ENCODE measurements at places on chromosomes 4 and X.

DNA sequence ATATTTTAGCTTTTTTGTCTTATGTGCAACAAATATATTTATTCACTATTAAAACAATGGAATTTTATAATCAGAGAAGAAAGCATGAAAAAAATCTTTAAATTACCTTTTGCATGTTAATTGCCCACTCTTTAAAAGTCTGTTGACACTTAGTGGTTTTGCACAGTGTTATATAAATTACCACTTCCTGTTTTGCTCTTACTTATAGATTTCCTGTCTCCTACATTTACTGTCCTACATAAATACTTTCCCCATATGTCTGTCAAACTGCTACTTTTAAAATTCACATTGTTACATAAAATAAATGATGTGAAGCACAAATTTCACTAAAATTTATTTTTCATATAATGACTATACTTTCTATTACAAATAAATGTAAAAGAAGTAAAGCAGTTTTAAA is 161.1 kb upstream of the NDST4 start:
- DNase-seq: no peak

DNA sequence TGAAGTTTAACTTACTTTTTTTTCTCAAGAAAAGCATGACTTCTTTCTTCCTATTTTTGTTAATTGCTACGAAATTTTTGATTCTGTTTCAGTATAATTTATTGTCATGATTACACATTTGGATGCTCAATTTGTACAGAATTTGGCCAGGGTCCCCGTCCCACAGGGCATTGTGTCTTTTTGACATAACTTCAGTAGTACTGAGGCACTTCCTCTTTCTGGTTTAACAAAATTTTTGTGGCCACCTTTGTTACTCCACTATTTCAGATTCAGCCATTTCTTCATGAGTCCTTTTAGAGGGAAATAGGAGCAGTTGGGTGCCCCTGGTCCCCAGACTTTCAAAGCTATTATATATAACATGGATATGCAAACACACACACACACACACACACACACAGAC is 1248.7 kb downstream of the PCDH7 start:
- DNase-seq: no peak

GRCh38 chr4:7897811-7898210 is 41.9 kb downstream of the AFAP1 start:
- no peak for DNase-seq

DNA sequence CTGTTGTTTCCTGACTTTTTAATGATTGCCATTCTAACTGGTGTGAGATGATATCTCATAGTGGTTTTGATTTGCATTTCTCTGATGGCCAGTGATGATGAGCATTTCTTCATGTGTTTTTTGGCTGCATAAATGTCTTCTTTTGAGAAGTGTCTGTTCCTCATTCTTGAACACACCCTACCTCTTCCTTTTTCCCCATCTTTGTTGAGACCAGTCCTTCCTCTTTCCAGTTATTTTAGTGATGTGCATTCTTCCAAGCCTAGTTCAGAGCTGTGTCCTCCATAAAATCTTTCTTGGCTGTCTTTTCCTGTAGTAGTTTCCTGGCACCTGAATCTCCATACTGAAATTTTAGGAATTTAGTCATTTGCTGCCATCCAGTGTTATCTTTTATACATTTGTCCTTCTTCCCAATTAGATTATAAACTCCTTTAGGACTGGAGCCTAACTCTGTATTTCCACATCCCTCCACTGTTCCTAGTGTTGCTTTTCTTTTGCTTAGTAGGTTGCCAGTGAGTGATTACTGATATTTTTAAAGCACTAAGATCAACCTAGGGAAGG is 11.4 kb downstream of the FHIP1A start:
- DNase-seq: no peak

- DNase-seq: no peak
These were observed 108.3 kb downstream of the QRFPR start for GRCh38 chr4:121272526-121272925.

GRCh38 chr4:48653217-48654014 is 126.7 kb downstream of the FRYL start:
- DNase-seq: peak; percentile 22

DNA sequence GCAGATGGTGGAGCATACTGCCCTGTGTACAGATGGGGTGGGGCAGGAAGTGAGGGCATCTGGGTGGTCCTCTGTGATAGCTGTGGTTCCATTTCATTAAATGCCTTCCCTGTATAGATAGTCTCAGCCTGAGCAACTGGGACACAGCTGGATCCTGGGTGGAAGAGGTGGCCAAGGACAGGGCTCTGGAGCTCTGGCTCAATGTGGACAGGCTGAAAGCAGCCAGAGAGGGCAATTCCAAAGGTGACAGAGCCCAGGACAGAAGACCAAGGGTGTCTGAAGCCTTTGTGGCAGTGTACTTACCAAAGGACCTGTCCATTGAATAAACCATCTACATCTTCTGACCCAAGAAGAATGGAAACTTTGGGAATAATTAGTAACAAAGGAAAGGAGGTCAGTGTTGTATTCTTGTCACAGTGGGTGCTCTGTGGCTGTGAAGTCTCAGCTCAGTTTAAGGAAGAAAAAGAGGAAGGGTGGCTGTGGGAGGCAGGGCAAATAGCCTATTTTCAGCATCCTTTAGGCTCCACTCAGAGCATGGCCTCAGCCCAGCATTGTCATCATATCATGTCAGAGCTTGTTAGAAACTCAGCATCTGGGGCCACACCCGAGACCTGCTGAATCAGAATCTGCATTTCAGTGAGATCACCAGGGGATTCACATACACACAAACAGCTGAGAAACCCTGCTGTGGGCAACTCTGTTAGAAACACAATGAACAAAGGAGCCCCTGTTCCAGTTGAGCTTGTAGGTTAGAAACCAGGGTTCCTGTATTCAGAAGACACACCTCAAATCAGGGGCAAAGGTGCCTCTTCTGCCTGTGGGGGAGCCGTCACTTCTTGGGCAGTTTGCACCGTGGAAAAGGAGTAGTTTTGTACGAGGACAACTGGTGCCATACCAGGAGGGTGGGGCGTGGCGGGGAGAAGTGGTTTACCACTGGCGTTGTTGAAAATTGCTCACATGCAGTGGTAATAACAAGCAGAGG is 168.6 kb downstream of the PTTG2 start:
- peak; percentile 74 for DNase-seq

DNA sequence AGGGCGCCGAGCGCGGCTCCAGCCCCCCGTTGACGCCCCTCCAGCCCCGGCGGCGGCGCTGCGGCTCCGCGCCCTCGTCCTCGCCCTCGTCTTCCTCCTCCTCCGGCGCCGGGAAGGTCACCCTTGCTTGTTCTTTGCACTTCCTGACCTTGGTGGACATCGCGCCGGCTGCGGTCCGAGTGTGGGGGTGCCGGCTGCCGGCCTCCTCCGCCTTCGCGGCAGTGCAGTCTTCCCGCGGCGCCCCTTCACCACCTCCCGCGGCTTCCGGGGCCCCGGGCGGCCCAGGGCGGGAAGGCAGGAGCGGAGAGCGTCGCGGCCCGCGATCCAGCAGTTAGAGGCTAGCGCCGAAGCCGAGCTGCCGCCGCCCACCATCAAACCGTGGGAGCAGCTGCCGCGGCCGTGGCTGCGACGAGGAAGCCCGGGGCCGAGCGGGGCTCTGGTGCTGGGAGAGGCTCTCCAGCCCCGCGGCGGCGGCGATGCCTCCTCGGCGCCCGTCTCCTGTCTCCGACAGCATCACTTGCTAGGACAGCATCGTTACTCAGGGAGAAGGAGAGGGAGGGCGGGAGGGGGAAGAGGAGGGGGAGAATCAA is at the start of gene TRPC3:
Gene TRPC3 (minus strand): TSS at position 540 of the 590 bp plus-strand sequence. CDS start 380 bp downstream, at position 160.
- peak; percentile 18 for DNase-seq

GRCh38 chrX:11401966-11402365 is 108.8 kb downstream of the AMELX start:
- no peak for DNase-seq

DNA sequence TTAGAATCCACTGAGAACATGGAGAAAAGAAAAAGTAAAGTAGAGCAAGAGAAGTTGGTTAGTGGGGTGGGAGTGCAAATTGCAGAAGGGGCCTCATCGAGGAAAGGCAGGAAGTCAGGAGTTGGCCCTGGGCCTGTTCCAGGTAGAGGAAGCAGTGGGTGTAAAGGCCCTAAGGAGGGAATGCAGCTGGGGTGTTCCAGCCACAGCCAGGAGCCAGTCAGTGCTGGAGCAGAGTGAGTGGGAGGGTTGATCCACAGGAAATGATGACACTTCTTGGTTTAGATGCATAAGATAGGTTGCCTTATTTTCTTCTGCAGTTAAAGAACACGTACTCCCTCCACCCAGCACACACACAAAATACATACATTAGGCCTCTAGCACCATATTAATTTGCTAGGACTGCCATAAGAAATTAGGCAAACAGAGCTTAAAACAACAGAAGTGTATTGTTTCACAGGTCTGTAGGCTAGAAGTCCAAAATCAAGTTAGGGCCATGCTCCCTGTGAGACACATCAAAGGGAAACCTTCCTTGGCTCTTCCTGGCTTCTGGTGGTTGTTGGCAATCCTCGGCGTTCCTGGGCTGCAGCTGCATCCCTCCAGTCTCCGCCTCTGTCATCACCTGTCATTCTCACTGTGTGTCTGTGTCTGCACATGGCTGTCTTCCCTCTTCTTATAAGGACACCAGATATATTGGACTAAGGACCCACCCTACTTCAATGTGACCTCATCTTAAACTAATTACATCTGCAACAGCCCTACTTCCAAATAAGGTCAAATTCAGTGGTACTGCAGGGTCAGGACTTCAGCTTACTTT is 205.9 kb downstream of the AASDH start:
- DNase-seq: peak; percentile 70

DNA sequence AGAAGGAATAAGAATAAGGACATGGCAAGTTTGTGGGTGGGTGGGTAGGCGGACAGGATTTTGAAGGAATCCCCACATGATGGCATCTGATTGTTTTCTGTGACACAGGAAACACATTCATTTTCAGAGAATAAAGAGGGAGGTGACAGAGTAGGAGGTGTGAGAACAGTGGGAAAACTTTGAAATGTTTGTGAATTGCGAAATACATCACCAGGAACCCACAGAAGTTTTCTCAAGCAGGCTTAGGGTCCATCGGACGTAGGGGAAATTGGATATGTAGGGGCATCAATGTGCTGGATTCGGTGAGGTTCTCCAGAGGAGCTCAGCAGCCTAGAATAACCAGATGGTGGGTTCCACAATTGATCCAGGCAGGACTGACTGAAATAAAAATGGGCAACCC is 171.6 kb downstream of the GLRA2 start:
- no peak for DNase-seq
